HT-29 (cell line): ENCODE measurements at places on chromosomes 16 and 17. TPM values are rescaled to one million over a fixed set of nuclear protein-coding genes. Genes with fewer than 3 reads are reported as not detected.

Gene CTF1
- not detected in 2 replicates for total RNA-seq

Gene CAMKK1
- total RNA-seq = 6.2 TPM in 2 replicates

Gene MMP28
- total RNA-seq = 0.18 and 0.25 TPM in 2 replicates

Gene KRT25
- total RNA-seq = not detected in 2 replicates

Gene CPPED1
- not detected in 2 replicates for total RNA-seq

Gene ADAT1
- 28.7 and 45.0 TPM in 2 replicates for total RNA-seq

Gene HEATR3
- 17.1 and 36.0 TPM in 2 replicates for total RNA-seq

Gene TP53TG3
- not detected in 2 replicates for total RNA-seq

Gene MYO15A
- total RNA-seq = 0.05 TPM in 1 of 2 replicates, not detected in the other

DNA sequence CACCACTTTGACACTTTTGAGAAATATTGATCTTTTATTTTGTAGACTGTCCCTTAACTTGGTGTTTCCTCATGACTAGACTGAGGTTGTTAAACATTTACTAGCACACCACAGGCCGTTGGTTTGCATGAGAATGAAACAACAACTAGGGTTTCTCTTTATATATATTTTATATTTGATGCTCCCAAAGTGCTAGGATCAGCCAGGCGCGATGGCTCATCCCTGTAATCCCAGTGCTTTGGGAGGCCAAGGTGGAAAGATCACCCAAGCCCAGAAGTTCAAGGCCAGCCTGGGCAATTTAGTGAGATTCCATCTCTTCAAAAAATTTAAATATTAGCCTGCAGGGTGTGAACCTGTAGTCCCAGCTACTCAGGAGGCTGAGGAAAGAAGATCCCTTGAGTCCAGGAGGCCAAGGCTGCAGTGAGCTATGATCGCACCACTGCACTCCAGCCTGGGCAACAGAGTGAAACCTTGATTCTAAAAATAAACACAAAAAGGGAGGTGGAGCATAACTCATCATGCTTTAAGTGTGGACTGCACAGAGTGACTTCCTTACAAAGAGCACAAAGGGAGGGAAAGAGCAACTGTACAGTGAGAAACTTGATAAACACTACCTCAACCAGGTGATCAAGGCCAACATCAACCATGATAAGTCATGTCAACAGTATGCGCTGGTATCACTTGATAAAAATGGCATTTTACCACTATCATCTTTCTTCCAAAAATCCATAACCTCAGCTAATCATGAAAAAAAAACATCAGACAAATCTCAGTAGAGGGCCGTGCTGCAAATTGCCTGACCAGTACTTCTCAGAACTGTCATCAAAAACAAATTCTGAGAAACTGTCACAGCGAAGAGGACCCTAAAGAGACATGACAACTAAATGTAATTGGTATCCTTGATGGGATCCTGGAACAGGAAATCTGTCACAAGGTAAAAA is 72.8 kb upstream of the ATF7IP2 start:
- no peak for DNase-seq

DNA sequence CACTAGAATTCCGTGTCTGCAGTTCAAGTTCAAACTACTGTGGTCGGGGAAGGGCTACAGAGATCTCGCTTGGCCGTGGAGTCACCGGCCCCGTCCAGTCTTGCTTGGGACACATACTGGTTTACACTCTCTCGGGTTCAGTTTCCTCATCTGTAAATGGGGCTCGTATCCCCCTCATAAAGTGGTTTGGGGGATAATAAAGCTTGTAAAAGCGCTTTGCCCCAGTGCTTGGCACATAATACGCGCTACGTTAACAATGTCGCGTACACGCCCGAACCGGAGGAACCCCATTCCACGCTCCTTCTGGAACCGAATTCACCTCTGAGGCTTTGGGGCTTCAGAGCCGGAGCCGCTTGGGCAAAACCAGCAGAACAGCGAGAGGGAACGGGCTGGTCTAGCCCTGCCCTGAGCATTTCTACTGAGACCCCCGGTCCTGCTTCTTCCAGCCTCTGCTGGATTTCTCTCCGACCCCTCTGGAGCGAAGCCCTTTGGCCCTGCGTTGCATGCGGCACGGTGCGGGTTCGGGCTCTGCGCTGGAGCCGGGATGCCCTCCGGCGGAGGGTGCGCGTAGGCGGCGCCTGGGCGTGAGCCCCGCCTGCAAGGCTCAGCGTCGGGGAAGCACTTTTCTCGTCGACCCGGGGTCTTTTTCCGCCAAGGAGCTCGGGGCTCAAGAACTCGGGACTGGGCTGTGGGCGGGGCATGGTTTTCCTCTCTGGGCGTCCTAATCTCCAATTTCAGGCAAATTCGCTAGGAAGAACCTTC is 26.1 kb upstream of the HOXB13 start:
- no peak for DNase-seq

DNA sequence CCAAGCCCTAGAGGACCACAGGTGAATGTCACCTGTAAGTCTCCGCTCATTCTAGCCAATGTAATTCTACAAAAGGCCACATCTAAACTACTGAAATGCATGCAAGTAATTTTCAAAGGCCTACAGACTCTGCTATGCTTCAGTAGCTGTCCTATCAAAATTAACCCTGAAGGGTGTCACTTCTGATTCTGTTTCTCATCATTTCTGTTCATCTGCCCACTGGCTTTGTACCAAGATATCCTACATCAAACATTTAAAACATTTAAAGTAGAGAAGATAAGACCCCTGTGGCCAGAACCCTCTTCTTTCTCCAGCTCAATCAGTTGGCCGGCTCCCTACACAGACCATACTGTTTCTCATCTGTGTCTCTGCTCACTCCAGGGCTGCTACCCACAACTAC is 21.5 kb downstream of the PHF12 start:
- no peak for DNase-seq

- peak; percentile 61 for DNase-seq
Observed at GRCh38 chr17:81916234-81917001, 1.6 kb downstream of the SIRT7 start.

DNA sequence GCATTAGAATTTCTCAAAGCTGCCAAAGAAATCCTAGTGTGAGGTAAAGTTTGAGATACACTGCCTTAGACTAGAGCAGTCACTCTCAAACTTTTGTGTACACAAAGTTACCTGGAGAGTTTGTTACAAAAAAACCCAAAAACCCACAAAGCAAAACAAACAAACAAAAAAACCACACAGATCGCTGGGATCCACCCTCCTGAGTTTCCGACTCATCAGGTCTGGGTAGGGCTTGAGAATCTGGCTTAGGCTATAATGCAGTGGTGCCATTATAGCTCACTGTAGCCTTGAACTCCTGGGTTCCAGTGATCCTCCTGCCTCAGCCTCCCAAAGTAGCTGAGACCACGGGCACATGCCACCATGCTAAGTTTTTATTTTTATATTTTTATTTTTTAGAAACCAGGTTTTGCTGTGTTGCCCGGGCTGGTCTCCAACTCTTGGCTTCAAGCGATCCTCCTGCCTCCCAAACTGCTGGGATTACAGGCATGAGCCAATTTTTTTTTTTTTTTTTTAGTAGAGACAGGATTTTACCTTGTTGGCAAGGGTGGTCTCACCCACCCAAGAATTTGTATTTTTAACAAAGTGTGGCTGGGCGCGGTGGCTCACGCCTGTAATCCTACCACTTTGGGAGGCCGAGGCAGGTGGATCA is 22.3 kb upstream of the SMG1 start:
- DNase-seq = no peak

DNA sequence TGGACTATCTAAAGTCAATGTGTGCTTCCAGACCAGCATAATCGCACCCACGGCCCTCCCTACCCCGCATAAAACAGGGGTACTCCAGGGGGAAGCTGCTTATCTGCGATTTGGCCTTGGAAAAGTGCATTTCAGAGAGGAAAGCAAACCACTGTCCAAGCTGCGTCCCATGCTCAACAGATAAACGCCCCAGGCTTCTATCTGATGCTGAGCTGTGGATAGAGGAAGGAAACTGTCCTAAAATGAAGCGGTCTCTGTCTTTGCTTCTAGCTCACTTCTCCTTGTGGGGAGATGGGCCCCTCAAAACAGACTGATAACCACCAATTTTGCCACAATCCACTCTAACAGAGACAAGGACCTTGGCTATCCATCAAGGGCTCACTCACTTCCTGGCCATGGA is 160.5 kb upstream of the TNRC6C start:
- no peak for DNase-seq

DNA sequence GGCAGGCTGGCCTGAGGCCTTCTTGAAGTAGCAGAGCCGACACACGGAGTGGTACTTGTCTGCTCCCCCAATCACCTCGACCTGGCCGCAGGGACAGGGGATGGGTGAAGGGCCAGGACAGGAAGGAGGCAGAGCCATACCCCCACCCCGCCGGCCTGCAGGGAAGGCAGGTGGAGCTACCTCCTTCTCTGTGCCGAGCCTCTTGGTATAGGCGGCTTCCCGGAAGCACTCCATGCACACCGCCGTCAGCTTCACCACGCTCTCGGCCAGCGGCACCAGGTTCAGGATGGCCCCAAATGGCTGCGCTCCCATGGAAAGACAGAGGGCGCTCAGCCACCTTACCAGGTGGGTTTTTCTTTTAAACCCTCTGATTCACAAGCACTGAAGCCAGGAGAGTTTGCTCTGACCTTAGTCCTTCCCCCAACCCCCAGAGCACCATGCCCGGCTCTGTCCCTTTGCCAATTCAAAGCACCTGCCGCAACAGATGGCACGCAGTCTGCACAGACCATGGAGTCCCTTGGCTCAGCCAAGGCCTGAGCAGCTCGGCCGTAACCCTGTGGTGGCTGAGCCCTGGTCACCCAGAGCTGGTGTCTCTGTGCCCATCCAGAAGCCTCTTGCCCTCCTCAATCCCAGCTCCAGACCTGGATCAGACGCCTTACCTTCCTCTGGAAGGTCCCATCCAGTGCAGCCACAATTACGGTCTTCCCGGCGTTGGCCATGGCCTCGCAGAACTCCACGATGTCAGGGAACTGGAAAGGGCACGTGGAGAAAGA is 6.7 kb downstream of the SYNGR2 start:
- DNase-seq = peak; percentile 81

GRCh38 chr17:67648032-67648905 is 69.5 kb upstream of the NOL11 start:
- no peak for DNase-seq

DNA sequence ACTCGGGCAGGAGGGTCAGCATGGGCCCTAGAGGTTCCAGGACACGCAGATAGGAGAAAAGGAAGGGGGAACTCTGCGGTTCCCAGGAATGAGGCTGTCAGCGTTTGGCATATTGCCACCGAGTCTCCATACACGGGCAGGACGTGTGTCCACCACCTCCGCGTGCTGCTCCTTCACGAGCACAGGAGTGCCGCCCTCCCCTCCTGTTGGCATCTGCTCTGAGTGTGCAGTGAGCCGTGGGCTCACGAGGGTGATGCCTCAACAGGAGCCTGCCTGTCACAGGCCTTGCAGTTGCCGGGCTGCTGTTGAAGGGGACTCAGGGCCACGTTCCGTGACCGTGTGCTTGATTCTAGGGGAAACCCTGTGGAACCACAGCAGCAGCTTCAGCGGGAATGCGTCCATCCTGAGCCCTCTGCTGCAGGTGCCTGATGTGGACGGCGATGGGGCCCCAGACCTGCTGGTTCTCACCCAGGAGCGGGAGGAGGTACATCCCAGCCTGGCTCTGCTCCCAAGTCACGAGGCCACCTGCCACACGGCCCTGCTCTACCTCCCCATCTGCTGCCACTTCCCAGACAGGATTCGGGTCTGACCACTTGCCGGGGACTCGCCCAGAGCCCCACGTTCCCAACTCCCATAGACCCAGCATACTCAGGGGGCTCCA is 14.6 kb downstream of the RGS11 start:
- no peak for DNase-seq

- DNase-seq = no peak
Observed at GRCh38 chr16:86347090-86347489, 163.2 kb upstream of the FOXF1 start.

GRCh38 chr17:1957037-1957436 is 68.1 kb downstream of the RTN4RL1 start:
- DNase-seq = no peak

- no peak for DNase-seq
Observed at GRCh38 chr17:62880120-62880519, 72.0 kb upstream of the MARCHF10 start.

DNA sequence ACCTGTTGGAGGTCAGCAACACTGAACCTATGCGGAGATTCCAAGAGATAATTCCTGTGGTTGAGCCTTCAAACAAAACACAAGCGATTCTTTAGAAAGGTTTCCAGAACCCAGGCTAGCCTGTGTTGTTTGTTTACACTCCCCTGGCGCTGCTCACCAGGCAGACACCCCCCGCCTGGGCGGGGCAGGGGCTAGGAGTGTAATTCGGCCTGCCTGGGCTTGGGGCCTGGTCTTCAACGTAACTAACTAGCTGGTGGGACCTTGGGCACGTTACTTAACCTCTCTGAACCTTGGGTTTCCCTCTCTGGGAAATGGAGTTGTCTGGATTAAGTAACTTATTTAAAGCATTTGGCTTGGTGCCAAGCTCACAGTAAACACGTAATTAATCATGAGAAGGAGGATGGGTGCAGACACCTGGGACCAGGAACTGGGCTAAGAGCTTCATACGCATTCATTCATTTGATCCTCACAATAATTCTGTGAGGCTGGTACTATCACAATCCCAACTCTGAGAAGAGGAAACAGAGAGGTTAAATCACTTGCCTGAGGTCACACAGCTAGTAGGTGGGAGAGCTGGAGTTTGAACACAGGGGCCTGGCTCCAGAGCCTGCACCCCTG is 7.6 kb upstream of the ARHGAP27 start:
- DNase-seq = peak; percentile 88

DNA sequence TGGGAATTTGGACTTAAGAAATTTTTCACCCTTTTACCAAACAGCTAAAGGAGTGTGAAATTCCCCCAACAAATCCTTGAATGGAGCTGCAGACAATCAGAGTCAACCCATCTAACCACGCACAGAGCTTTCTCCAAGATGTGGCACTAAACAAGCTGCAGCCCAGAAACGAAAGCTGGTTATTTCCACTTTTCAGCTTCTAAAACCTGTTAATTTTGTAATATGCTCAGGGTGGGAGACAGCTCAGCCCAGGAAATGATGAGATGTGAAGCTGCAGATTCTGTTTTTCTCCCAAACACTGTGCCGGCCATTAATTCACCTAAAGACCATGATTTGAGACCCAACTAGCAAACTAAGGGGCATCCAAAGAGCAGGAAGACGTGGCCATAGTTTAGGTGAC is 33.2 kb upstream of the ABR start:
- DNase-seq = no peak

- DNase-seq = no peak
Observed at GRCh38 chr16:79560318-79560717, 40.2 kb downstream of the MAF start.

DNA sequence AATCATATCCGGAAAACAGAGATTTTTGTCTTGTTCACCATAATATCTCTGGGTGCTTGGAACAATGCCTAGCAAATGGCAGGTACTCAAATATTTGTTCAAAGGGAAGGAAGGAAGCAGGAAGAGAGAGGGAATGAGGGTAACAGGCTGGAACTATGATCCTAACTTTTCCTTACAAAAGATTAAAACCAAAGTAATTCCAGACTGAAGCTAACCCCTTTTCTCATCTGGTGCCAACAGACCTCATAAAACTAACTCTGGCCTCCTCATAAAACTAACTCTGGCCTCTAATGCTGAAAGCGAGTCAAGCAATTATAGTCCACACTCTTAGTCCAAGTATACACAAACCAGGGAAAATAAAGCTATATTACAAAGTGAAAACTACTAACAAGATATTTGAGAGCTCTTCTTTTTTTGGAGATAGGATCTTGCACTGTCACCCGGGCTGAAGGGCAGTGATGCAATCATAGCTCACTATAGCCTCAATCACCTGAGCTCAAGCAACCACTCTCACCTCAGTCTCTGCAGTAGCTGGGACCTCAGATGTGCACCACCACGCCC is 84.6 kb downstream of the KANSL1 start:
- peak; percentile 17 for DNase-seq

- DNase-seq = no peak
Observed at GRCh38 chr17:18270046-18270931, 9.8 kb downstream of the MIEF2 start.

- no peak for DNase-seq
Observed at GRCh38 chr16:50478773-50479149, 69.4 kb upstream of the NKD1 start.
